ENCODE measurements at places on chromosomes 5 and 9.

GRCh38 chr9:131048332-131048731 lies 39.4 kb downstream of the LAMC3 start:
- no peak overlapping the region for H3K27ac ChIP-seq
- no peak for DNase-seq
- no peaks in the 10 kb centered on the region for H3K27me3 ChIP-seq
- peaks cover 3% of the 10 kb centered on the region for H3K4me1 ChIP-seq
- H3K36me3 ChIP-seq = no peaks in the 10 kb centered on the region

GRCh38 chr9:95012035-95012708 lies 285.7 kb downstream of the AOPEP start:
- peaks cover 16% of the 10 kb centered on the region for H3K4me1 ChIP-seq
- H3K27ac ChIP-seq = no peak overlapping the region
- H3K36me3 ChIP-seq = peaks cover 3% of the 10 kb centered on the region
- DNase-seq = no peak
- H3K4me3 ChIP-seq = no peak overlapping the region
- no peaks in the 10 kb centered on the region for H3K27me3 ChIP-seq

DNA sequence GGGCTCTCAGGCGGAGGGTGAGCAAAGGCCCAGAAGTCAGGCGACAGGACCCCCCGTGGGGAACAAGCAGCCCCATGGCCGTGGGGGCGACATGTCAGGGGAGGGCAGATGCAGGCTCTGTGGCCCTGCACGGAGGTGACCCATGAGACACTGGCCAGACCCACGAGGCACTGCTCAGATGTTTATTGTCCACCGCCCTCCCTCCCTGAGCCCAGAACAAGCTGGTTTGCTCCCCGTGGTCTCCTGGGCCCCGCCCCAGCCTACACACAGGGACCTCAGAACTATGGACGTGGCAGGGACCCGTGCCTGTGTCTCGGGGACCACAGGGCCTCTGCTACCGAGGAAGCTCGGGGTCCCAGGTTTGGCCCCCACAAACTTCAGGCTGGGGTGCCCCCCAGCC lies 1.9 kb downstream of the FUT7 start:
- no peaks in the 10 kb centered on the region for H3K36me3 ChIP-seq
- H3K4me3 ChIP-seq = no peak overlapping the region

- no peaks in the 10 kb centered on the region for H3K36me3 ChIP-seq
- H3K4me3 ChIP-seq = no peak overlapping the region
- no peak for DNase-seq
- H3K27me3 ChIP-seq = no peaks in the 10 kb centered on the region
- H3K4me1 ChIP-seq = no peaks in the 10 kb centered on the region
- H3K27ac ChIP-seq = no peak overlapping the region
Observed at GRCh38 chr5:13926731-13927130, 17.8 kb downstream of the DNAH5 start.

- no peak for DNase-seq
- H3K36me3 ChIP-seq = peaks cover 2% of the 10 kb centered on the region
- H3K4me3 ChIP-seq = peak overlapping the region; percentile 88
- peak overlapping the region; percentile 20 for H3K27ac ChIP-seq
- peaks cover 19% of the 10 kb centered on the region for H3K4me1 ChIP-seq
Observed at GRCh38 chr5:80408484-80409366, 861 bp downstream of the ZFYVE16 start.

GRCh38 chr5:127011961-127012644 lies 18.3 kb downstream of the MARCHF3 start:
- H3K27me3 ChIP-seq = no peaks in the 10 kb centered on the region
- H3K4me3 ChIP-seq = no peak overlapping the region
- peaks cover 12% of the 10 kb centered on the region for H3K36me3 ChIP-seq

DNA sequence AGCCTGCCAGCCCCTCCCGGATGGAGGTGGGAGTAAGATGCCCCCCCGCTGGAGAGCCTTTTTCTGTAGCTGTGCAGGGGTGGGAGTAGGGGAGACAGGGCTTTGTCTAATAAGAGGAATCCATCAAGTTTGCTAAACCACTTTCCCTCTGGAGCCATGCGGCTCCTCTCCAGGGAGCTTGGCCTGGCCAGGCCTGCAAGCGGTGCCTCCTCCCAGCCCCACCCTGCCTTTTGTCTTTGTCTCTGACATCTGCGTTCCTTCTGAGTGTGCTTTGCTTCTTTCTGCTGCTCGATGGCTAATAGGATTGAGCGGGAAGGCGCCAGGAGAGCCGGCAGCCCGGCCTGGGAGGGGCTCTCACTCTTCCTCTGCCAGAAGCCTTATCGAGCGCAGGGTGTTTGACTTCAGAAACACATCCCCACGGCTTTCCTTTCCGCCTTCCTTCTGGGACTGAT lies 26.7 kb upstream of the FCN1 start:
- H3K27me3 ChIP-seq = peaks cover 4% of the 10 kb centered on the region
- DNase-seq = no peak
- no peaks in the 10 kb centered on the region for H3K36me3 ChIP-seq
- no peaks in the 10 kb centered on the region for H3K4me1 ChIP-seq
- no peak overlapping the region for H3K27ac ChIP-seq
- H3K4me3 ChIP-seq = no peak overlapping the region

DNA sequence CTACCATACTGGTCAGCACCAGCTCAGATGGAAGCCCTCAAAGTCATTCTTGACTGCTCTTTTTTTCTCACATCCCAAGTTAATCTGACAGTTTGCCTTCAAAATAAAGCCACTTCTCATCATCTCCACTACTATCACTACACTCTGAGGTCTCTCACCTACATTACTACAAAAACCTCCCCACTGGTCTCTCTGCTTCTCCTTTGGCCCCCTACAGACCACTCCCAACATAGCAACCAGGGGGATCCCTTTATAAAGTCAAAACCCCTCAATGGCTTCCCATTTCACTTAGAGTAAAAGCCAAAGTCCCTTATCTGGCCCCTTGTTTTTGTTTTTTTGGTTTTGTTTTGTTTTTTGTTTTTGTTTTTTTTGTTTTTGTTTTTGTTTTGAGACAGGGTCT lies 4.6 kb downstream of the ARAP3 start:
- H3K4me3 ChIP-seq = no peak overlapping the region
- no peaks in the 10 kb centered on the region for H3K36me3 ChIP-seq
- no peak for DNase-seq
- H3K4me1 ChIP-seq = peaks cover 15% of the 10 kb centered on the region
- H3K27me3 ChIP-seq = no peaks in the 10 kb centered on the region

GRCh38 chr5:122126756-122127321 lies 2.5 kb upstream of the ZNF474 start:
- no peaks in the 10 kb centered on the region for H3K27me3 ChIP-seq
- H3K4me1 ChIP-seq = peaks cover 3% of the 10 kb centered on the region
- H3K36me3 ChIP-seq = no peaks in the 10 kb centered on the region
- H3K4me3 ChIP-seq = no peak overlapping the region

DNA sequence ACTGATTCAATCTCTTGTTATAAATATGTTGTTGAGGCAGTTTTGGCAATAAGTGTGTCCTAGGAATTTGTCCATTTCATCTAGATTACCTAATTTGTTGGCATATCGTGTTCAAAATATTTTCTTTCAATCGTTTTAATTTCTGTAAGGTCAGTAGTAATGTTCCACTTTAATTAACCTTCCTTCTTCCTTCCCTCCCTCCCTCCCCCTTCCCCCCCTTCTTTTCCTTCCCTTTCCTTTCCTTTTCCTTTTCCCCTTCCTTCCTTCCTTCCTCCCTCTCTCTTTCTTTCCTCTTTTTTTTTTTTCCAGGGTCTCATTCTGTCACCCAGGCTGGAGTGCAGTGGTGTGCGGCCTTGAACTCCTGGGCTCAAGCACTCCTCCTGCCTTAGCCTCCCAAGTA lies 27.1 kb downstream of the CD14 start:
- no peaks in the 10 kb centered on the region for H3K36me3 ChIP-seq
- no peak overlapping the region for H3K4me3 ChIP-seq
- no peak overlapping the region for H3K27ac ChIP-seq
- DNase-seq = no peak
- peaks cover 2% of the 10 kb centered on the region for H3K4me1 ChIP-seq
- no peaks in the 10 kb centered on the region for H3K27me3 ChIP-seq

DNA sequence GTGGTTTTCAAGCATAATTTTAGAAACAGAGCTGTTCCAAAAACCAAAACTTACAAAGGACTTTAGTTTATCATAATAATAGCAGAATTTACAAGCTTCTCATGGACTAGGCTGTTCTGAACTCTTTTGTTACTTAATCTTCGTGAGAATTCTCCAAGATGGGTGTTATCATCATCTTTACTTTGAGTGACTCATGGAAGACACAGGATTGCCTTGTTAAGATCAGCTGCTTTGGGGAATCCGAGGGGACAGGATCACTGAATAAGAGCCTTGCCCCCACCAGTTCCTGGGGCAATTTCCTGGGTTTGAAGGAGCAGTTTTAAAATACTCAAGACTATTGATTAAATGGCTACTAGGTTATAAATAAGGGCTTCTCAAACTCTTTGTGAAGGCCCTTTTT lies 80.5 kb downstream of the CFAP90 start:
- DNase-seq = no peak
- no peaks in the 10 kb centered on the region for H3K4me1 ChIP-seq
- no peak overlapping the region for H3K4me3 ChIP-seq

All from activated naive CD8-positive, alpha-beta T cell treated with anti-CD3 and anti-CD28 coated beads for 36 hours (primary cell).